Stomach (tissue), 19 donors: ENCODE measurements at places on chromosomes 12 and 14. TPM values are rescaled to one million over a fixed set of nuclear protein-coding genes. Genes with fewer than 3 reads are reported as not detected.
A peak's percentile ranks its signal among the peaks of the same experiment; 100 is the strongest.

DNA sequence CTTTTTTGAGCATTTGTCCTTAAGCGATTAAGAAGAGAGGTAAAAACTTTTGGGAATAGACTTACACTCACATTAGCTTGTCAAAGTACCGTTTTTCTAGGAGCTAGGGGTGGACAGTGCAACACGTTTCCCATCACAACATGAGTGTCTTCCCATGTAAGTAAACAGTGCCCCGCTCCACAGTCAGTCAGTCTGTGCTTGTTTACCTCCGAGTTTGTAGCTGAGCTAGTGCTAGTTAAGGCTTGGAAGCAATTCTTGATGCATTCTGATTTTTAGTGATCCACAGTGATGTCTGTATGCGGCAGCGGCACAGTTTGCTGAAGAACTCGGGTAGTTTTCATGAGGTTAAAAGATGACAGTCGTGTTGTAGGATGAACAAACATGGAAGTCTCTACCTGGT, 941 bp downstream of the ZDHHC17 start:
- no peak for DNase-seq

GRCh38 chr12:98955284-98955683, 310.2 kb downstream of the APAF1 start:
- DNase-seq = no peak

GRCh38 chr12:107322063-107322462, 228.7 kb upstream of the CRY1 start:
- no peak for DNase-seq

DNA sequence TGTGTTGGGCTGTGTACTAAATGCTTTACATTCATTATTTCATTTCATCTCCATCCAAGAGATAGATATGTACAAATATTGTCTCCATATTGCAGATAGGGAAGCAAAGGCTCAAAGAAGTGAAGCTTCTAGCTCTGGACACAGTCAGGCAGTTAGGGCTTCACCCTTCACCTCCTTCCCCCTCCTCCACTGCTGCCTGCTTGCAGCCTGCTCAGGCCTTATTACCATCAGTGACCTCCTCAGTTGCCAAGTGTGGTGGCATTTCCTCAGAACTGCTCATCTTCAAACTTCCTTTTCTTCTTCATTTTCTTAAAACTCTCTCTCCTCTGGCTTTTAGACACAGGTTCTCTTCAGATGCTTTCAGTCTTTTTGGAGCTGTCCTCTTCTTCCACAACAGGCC, 4.7 kb upstream of the GPATCH2L start:
- no peak for DNase-seq

DNA sequence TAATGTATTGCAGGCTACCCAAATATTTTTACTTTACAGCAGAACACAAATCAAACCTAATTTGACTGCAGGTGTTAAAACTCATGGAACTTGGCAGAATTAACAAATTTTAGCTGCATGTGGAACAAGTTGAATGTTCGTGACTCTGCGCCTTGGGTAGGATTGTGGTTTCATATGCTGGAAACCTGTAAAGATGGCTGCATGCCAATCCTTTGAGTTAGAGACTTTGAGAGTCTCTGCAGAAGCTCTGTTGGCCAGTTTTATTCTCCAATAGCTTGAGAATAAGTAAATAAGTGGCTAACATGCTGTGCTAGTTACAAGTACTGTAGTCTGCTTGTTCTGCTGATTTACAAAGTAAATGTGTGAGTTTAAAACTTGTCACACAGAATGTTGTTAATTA, 77.8 kb downstream of the PDE6H start:
- peak; percentile 40 for DNase-seq

- DNase-seq = no peak
These were observed 108.0 kb downstream of the PPP2R5E start for GRCh38 chr14:63435204-63435603.

DNA sequence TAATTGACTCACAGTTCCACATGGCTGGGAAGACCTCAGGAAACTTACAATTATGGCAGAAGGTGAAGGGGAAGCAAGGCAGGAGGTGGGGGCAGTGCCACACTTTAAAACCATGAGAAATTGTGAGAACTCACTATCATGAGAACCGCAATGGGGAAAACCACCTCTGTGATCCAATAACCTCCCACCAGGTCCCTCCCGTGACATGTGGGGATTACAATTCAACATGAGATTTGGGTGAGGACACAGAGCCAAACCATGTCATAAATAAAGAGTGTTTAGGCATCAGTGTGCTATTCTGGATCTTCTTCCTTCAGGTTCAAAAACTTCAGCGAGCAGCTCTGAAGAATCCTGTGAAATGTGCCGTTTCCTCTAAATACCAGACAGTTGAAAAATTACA, 9.7 kb downstream of the DDX47 start:
- DNase-seq = no peak

- no peak for DNase-seq
These were observed 41.6 kb downstream of the GNPTAB start for GRCh38 chr12:101789171-101789570.

GRCh38 chr12:96329545-96329944, 70.7 kb downstream of the CDK17 start:
- no peak for DNase-seq

- no peak for DNase-seq
These were observed 3.5 kb downstream of the SERPINA5 start for GRCh38 chr14:94584591-94585280.

GRCh38 chr12:124347805-124348658, 53.1 kb downstream of the RFLNA start:
- DNase-seq = no peak

- DNase-seq = no peak
These were observed 1.2 kb downstream of the NOS1 start for GRCh38 chr12:117360222-117360550.

GRCh38 chr14:77663293-77663692, 44.5 kb downstream of the ALKBH1 start:
- DNase-seq = no peak

DNA sequence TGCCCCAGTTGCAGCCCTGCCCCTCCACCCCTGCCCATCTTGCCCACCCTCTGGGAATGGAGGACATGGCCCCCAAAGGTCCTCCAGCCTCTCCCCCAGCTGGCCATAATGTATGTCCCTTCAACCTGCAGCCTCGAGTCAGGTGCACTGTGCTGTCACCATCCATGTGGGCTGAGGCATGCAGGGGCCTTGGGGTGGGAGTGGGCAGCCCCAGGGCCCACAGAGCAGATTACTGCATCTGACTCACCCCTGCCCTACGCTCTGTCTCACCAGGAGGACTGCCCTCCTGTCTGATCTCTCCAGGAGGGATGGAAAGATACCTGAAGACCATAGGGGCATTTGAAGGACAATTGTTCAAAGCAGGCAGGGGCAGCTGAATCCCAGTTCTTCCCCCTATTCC, 13.3 kb downstream of the SYNDIG1L start:
- DNase-seq = no peak

- peak; percentile 44 for DNase-seq
These were observed 55.2 kb downstream of the SLC38A4 start for GRCh38 chr12:46770501-46771183.

DNA sequence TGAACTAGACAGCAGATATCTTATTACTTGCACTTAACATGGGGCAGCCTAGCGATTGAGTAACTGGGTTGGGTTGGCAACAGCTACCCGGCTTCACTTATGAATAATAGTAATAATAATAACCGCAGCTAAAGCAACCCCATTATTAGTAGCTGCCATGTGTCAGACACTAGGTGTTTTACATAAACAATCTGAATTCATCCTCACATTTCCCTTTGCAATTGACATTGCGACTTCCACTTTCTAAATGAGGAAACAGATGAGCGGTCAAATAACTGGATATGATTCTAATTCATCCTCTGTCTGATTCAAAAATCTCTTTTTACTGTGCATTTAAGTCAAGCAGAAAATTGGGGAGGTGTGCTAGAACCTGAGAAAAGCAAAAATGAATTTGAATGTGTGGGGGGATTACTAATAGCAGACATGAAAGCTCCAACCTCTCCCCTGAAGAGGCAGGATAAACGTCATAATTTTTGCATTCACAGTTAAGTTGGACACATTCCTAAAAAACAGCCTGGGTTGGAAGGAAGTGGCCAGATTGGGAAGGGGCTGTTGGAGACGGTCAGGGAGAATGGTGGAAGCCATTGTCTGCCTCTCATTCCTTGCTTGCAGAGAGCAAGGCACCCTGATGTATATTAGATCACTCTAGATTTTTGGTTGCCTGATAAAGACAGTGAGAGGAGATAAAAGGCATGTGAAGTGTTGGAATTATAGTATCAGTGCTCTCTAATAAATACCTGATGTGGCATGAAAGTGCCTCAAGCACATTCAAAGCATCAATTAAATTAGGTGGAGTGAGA, 13.1 kb downstream of the EMP1 start:
- peak; percentile 29 for DNase-seq

DNA sequence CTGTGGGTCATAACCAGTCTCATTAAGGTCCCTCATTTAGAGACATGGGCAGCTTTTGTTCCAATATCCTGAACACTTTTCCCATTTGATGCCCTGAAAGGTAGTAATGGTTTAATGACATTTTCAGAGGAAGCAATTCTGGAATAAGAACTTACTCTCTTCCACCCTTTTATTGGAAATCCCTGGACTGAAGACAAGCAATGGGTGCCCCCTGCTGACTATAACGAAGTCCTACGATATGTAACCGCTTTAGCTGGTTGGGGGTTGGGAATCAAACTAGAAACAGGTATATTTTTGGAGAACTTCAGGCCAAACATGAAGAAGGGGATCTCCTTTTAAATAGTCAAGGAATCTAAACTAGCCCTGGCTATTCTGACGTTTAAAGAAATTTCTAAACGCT, 20.5 kb downstream of the SARNP start:
- DNase-seq = peak; percentile 80

DNA sequence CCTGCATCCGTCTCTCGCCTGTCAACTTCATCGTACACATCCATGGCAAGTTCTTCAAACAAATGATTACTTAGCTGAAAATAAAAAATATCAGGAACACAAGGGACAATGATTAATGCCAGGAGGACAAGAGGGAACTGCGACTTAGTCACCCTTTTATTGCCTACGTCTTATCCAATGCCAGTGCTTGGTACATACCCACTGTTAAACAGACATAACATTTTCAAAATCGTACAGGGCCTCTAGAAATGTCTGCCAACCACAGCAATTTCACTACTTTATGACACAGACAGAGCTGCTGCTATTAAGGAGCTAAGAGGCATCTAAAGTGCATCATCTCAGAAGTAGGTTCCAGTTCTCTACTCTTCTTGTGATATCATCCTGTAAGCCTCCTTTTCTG, 34.6 kb downstream of the GIT2 start:
- DNase-seq = no peak

DNA sequence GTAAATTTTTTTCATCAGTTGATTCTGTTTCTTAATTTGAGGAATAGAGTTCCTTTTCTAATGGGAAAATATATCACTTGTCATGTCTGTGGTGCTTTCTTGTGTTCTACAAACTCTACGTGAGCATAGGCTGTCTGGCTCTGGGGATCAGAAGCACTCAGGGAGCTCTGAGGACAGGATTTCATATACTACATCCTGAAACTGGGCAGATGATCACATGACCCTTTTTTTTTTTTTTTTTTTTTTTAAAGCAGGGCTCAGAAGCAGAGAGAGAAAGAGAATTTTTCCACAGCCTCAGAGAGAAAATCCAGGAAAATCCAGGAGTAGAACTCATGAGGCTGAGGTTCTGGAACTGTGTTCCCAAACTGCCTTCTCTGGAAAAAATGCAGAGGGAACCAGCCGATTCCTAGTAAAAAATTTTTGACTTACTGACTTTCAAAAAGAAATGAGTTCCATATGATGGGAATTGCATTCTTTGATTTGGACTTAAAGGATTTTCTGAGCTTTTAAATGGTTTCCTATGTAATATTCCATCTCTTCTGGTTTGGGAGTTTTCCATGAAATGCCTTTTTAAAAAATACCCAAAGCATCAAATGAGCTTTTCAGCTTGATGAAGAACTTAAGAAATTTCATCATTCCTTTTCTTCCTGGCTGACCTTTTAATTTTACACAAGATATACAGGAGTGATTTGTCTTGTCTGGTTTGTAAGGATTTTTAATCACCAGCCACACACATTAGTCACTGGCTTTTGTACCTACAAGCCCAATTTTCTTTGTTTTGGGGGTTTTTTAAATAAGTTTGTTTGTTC, 183.1 kb upstream of the HIF1A start:
- DNase-seq = no peak

GRCh38 chr12:113285679-113286610, 49.0 kb downstream of the SLC8B1 start:
- no peak for DNase-seq

- DNase-seq = no peak
These were observed 270.3 kb upstream of the DAAM1 start for GRCh38 chr14:58918066-58918738.

DNA sequence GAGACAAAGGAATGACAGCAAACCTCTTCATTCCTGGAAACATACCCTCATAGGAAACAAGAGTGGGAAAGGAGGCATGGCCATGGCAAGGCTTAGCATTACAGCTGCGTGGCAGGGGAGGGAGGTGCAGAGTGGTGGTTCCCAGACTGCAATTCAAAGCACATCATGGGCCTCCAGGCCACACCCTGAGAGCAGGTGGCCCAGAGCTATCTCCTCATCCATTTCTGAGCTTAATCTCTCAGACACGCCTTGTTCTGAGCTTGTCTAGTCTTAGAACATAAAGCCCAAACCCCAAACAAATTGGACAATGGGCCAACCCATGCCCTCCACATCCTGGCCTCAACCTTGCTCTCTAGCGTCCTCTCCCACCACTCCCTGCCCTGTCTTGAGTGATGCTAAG, 5.9 kb upstream of the KRT3 start:
- DNase-seq = no peak

DNA sequence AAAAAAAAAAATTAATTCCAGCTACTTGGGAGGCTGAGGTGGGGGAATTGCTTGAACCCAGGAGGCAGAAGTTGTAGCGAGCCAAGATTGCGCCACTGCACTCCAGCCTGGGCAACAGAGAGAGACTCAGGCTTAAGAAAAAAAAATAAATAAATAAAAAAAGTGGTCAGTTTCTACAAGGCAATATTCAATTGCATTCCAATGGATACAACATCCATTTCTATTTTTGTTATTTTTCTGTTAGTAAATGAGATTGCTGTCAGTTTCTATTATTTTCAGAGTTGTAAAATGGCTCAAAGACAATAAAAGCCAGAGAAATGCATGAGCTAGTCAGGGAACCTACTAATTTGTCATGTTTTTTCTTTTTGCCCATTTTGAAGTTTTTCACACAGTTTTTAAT, 119.2 kb downstream of the PDE3A start:
- no peak for DNase-seq

GRCh38 chr14:20620798-20621478, 20.6 kb downstream of the OR6S1 start:
- DNase-seq = no peak

MYF5 gene
- total RNA-seq = not detected

PPP1R1A gene
- 78.8 TPM for total RNA-seq

GLIPR1L2 gene
- total RNA-seq = not detected

SMIM41 gene
- 7.8 TPM for total RNA-seq

CCDC175 gene
- total RNA-seq = not detected

B4GALNT1 gene
- not detected for total RNA-seq

KLRC2 gene
- total RNA-seq = not detected

LRIG3 gene
- total RNA-seq = 202 TPM

RNU4-1 gene
- under 0.01 TPM for total RNA-seq

CLEC2D gene
- 90.2 TPM for total RNA-seq

SYNDIG1L gene
- total RNA-seq = not detected

PTPN6 gene
- total RNA-seq = 28.0 TPM

DDX23 gene
- total RNA-seq = 88.1 TPM

ARL1 gene
- 15.9 TPM for total RNA-seq

SPTB gene
- under 0.01 TPM for total RNA-seq

PNMA1 gene
- 42.3 TPM for total RNA-seq

KRT6B gene
- total RNA-seq = not detected

SPX gene
- 1.1 TPM for total RNA-seq

TAS2R46 gene
- total RNA-seq = 10.5 TPM

TAS2R42 gene
- not detected for total RNA-seq

TEX22 gene
- not detected for total RNA-seq

CCDC88C gene
- 25.3 TPM for total RNA-seq

TAS2R30 gene
- 2.9 TPM for total RNA-seq

BCL11B gene
- total RNA-seq = 2.2 TPM

BICD1 gene
- total RNA-seq = 1.7 TPM
